ENCODE measurements at places on chromosomes 11 and 22.

DNA sequence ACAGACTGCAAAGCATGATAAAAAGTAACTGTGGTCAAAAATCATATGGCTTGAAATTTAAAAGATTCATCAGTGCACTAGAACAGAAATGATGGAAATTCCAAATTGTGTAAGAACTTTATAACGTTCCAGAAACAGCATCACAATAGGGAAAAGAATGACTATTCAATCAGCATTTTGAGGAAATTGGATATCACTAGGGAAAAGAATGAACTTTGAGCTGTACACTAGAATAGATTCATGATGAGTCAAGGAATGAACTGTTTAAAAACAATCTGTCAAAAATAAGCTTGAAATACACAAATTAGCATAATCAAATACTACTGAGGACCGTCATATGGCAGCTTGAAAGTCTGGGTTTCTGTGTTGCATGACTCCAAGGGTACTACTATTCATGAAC is 20.5 kb upstream of the HEPHL1 start:
- DNase-seq = no peak

DNA sequence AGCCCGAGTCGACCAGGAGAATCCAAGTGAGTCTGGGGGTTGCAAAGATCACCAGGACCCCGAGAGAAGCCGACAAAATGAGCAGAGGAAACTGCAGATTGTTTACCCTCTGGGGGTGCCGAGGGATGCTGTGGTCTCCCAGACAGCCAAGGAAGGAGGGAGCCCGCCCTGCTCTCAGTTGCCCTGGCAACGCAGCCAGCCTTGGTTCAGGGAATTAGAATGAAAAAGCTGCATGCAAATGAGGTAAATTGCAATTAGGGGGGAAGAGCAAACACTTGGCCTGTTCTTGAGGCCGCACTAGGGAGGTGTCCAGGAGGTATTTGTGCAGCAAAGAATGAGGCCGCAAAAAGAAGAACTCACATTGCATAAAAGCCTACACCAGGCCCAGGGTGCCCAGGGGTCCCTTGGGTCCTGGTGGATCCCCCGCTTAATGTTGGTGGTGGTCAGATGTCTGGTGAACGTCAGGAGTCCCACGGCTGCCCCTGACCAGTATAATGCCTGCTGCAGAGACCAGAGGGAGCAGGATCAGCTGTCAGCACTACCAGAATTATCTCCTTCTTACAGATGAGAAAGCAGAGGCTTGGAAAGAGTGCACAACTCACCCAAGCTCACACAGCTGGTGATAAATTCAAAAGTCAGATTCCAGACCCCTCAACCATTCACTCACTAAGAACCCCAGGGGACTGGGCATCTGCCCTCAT is 40.3 kb upstream of the ATXN10 start:
- DNase-seq = no peak

- no peak for DNase-seq
These were observed 67.1 kb upstream of the HORMAD2 start for GRCh38 chr22:30013201-30013600.

DNA sequence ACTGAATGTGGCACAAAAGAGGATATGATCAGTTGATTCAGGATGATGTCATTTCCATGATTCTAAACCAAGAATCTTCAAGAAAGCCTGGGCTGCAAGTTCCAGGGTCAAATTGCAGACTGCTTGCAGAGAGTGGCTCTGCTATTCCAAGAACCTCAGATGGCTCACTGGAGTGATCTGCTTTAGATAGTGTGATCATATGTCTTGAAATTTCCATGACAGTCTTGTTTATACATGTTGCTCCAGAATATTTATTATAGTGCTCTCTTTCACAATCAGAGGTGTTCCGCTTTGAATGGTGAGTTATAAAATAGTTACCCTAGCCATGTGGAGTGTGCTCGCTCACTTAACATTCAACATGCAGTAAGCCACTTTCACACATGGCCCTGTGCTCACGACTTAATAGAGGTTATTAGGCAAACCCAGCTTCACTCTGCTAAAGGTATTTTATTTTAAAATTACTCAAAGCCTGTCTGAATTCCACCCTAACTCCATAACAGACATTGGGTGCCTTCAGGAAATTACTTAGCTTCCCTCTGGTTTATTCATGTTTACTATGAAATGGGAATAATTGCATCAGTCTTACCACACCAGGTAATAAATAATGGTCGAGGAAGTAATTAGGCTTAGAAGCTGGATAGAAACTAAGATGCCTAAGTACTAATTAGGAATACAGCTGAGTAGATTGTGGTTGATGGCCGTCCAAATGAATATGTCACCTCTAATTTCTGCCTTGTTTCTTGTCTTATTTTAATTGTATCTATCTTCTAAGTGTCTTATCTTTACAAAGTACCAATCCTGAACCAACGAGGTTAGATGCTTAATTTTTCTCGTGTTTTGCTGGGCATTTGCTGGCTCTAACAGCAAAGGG is 187.9 kb downstream of the ETS1 start:
- DNase-seq = peak; percentile 65

GRCh38 chr11:124150684-124151083 is 32.5 kb upstream of the OR10D3 start:
- no peak for DNase-seq

GRCh38 chr11:128239306-128239705 is 348.1 kb downstream of the ETS1 start:
- DNase-seq = no peak

DNA sequence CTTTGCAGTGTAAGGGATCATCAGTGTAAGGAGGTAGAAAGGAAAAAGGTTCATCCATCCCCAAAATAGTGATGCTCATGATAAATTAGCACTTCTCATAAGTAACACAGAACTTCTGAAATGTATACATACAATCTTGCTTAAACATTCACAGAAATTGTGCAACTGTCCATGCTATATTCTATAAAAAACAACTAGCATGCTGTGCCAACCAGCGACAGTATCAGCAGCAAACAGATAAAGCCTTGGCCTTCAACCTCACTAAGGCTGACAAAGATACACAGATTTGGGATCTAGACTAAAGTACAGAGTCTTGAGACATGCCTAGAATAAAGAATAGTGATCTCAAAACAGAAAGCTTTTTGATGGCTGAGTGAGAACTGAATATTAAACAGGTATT is 74.1 kb upstream of the CHRM4 start:
- DNase-seq = no peak

Data from HFF-Myc (cell line).